ENCODE measurements at places on chromosomes 1 and 21.

- no peak for DNase-seq
These were observed 95.1 kb upstream of the F3 start for GRCh38 chr1:94636624-94637023.

DNA sequence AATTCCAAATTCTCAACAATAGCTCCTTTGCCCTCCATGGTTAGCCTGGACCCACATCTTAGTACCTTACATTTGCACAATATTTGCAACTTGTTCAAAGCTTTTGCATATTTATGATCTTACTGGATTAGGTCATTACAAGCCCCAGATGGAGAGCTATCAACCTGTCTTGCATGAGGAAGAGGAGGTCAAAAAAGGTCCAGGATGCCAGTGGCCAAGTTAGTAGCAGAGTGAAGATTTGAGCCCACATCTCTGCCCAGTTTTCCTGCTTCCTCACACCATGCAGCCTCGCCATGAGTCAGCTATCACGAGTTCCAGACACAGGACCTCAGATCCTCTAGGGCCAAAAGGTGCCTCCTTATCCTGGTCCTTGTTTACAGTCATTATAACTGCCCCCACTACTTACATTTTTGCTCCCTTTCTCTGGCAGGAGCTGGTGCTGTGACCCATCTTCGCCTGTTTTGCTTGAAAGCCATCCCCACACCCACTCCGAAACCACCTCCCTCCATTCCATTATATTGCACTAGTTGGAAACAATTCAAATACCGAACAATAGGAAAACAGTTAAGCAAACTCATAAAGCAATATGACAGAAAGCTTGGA is 5.0 kb upstream of the AHCYL1 start:
- peak; percentile 80 for DNase-seq

DNA sequence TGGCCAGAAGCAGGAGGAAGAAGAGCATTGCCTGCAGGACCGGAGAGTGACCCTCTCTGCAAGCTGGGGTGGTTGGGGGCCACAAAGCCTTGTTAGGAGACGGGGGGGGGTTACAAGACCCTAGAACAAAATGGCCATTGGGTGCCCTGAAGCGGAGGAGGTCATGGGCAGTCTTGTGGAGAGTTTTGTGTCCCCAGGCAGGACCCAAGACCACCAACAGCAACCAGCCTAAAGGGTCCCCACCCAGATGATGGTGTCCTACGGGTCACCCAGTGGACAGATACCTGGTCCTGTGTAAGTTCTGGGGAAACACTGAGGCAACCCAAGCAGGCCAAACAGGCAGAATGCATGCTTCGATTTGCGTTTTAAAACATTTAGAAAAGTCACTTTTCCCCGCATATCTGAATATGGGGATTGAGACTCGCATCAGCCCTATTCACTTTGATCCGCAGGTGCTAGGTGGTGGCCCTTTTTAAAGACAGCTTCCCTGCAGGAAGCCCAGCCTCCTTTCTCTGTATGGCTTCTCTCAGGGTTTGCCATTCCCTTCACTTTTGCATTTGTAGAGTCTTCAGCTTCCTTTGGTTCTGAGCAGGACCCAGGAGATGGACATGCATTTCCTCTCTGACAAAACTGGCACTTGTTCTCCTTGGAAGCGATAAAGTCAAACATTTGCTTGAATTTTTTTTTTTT is 21.1 kb downstream of the GNG4 start:
- DNase-seq, result no peak

- DNase-seq, result no peak
These were observed 7.7 kb downstream of the NTRK1 start for GRCh38 chr1:156868341-156868740.

- DNase-seq, result no peak
These were observed 47.2 kb downstream of the SYCP1 start for GRCh38 chr1:114901814-114902213.

DNA sequence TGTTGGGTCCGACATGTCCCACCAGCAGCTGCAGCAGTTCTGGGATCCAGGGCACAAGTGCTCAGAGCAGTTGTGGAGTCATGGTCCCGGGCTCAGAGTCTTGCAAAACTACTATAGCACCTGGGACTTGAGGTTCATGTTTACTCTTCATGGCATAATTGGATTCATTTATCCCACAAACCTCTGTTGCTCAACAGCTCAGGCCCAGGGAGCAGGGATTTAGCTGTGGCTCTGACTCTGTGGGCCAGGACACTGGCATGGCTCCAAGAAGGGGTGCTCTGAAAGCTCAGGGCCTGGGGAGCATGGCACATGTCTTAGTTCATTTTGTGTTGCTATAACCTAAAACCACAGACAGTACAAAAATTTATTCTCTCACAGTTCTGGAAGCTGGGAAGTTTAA is 626.7 kb upstream of the ADGRL2 start:
- DNase-seq, result peak; percentile 55

GRCh38 chr1:29889776-29890175 is 653.5 kb downstream of the PTPRU start:
- no peak for DNase-seq

DNA sequence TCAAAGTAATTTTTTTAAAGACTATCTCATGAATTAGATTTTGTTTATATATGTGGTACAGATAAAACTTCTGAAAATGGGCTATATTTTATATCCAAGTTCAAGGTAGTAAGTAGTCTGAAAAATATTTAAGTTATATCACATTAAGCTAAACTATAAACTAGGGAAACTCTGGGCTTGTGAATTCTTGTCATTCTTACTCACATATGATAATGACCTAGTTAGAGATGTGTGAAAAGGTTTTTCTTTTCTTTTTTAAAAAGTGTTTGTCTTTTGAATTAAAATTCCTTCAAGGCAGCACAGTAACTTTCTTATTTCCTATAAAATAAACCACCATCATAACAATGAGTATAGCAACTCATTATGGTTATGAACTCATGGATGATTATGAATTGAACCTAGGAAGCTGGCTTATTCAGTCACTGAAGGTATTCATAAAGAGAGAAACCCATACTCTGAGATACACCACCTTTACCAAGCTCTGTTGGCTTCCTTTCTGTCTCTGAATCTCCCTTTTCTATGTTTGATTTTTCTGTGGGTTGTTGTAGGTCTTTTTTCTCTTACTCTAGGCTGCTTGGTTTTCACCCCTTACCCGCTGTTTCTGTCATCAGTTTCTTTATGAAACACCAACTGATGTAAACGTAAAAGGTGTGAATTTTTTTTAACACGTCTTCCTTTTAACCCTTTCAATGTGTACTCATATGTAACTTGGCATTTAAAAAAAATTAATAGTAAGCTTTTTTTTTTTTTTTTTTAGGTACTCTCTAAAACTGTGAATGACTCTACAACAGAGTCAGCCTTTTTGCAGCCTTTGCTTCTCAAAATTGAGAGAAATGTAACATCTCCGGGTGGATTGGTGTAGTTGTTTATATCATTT is 25.2 kb downstream of the IL12RB2 start:
- DNase-seq, result no peak

DNA sequence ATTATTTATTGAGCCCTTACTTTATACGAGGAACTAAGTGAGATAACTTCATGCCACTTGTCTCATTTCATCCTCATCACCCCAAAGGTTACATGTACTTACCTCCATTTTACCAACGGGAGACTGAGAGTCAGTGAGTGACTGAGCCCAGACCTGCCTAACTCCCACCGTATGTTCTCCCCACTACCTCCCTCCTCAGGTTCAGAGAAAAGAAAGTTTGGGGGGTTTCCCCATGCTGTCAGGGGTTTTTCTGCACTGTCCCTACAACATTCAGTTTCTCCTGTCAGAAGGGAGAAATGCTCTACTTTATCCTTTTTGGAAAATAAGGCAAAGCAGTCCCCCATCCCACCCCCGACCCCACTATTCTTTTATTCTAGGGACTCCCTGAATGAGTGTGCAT is 32.9 kb downstream of the FAM78B start:
- DNase-seq, result no peak

DNA sequence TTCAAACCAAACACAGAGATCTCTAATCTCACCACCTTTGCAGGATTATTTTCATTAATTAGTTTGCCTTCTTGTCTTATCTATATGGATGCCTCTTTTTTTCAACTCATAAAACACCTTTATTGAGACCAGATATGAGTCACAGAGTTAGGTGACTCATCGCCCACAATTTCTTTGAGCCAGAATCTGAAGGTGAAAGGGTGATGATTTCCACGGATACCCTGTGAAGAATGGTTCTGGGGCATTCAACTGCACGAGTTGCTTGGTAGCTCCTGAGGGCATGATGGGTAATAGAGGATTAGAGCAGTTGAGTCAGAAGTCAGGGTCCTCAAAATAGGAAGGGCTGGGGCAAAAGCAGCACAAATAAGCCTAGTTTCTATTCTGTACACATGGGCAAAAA is 128.2 kb downstream of the TBX19 start:
- DNase-seq, result peak; percentile 86

DNA sequence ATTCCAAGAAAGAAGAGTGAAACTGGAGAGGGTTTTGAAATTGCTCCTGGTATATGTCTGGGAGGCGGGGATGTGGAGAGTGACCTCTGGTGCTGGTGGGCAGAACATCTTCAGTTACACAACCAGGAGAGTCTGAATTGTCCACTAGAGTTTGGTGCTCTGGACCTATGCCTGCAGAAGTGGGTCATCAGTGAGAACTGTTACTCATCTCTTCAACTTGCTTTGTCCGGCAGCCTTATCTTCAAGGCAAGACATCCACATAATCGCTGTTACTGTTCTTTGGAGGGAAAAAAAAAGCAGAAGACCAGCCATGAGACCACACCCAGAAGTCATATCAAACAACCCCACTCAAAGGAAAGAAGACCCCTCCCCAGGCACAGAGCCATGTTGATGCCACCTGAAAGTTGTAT is 14.9 kb downstream of the SH2D1B start:
- DNase-seq, result no peak

GRCh38 chr1:182198006-182198605 is 136.6 kb upstream of the ZNF648 start:
- peak; percentile 10 for DNase-seq

DNA sequence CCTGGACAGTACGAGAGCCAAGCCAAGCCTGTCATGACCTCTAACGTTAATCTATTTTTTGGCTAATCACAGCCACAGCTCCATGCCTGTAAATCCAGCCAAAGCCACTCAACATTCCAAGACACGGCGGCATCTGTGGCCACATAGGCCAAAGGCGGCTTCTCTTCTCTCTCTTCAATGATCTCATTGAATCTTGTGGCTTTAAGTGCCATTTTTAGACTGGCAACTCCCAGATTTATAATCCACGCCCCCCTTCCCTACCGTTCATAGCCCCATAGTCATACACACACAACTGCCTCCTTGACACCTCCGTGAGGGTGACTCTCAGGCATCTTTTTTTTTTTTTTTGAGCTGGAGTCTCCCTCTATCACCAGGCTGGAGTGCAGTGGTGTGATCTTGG is 5.7 kb upstream of the SELENON start:
- no peak for DNase-seq

DNA sequence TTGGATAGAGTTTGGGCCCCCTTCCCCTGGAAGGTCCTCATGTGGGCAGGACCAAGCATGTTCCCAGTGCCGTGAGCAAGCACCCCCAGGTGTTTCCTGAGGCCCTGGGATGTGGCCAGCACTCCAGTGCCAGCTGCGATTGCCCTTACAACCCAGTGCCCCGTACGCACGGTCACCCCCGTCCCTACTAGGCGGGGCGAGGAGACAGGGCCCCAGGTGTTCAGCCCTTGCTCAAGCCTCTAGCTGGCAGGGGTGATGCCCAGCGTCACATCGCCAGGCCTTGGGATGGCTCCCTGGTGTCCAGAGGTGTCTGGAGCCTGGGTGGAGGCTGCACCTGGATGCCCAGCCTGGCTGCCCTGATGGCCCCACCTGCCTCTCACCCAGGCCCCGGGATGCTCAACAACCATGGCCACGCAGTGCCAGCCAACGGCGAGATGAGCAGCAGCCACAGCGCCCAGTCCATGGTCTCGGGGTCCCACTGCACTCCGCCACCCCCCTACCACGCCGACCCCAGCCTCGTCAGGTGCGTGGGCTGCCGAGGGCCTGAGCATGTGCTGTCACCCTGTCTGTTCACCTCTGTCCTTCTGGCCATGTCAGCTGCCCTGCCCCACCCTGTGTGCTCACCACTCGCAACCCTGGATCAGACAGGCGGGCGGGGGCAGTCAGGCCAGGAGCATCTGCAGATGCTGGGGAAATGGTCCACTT is 21.6 kb upstream of the CCDC27 start:
- no peak for DNase-seq

GRCh38 chr1:66143651-66144050 is 351.0 kb downstream of the PDE4B start:
- no peak for DNase-seq

DNA sequence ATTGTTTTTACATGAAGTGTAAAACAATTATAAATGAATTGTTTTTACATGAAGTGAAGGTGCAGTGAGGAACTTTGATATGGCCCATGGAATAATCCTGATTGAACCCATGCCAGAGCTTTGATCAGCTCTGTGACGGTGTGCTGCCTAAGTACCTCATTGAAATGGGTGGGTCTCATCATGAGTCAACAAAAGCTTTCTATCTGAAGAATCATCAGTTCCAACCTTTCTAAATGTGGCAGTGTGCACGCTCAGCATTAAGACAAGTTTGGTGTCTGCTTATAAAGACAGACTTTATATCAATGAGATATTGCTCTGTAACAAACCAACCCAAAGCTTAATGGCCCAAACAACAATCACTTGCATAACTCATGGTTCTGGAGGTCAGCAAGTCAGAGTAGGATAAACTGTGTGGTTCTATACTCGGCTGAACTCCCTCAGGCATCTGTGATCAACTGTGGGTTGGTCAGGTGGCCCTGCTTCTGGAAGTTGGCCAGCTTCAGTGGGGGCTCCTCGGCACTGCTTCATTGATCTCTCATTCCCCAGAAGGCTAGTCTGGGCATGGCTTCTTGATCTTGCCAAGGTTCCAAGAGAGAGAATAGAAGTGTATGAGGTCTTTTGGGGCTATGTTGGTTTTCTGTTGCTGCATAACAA is 258.0 kb downstream of the LTN1 start:
- peak; percentile 61 for DNase-seq

DNA sequence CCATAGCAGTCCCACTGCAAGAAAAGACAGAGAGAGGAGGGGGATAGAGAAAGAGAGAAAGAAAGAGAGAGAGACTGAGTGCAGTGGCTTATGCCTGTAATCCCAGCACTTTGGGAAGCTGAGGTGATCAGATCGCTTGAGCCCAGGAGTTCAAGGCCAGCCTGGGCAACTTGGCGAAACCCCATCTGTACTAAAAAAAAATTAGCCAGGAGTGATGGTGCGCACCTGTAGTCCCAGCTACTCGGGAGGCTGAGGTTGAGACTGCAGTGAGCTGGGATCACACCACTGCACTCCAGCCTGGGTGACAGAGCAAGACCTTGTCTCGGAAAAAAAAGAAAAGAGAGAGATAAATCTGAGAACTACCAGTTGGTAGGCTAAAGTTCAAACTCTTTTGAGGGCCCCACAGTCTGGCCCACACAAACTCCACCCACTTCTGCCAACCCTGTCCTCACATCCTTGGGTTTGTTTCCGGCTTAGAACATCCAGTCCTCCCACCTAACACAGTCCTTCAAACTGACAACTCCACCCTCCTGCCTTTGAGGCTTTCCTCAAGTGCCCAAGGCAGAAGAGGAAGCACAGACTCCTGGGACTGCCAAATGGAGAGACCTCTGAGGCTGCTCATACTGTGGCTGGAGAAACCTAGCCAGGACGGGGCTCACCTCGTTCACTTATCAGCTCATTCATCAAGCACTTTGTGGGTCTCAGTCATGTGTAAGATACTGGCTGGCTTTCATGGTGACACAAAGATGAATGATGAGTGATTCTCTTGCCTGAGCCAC is 20.1 kb downstream of the TFAP2E start:
- no peak for DNase-seq
